Fibroblast of skin of left quadriceps (primary cell): ENCODE measurements at places on chromosomes 1 and 21.

DNA sequence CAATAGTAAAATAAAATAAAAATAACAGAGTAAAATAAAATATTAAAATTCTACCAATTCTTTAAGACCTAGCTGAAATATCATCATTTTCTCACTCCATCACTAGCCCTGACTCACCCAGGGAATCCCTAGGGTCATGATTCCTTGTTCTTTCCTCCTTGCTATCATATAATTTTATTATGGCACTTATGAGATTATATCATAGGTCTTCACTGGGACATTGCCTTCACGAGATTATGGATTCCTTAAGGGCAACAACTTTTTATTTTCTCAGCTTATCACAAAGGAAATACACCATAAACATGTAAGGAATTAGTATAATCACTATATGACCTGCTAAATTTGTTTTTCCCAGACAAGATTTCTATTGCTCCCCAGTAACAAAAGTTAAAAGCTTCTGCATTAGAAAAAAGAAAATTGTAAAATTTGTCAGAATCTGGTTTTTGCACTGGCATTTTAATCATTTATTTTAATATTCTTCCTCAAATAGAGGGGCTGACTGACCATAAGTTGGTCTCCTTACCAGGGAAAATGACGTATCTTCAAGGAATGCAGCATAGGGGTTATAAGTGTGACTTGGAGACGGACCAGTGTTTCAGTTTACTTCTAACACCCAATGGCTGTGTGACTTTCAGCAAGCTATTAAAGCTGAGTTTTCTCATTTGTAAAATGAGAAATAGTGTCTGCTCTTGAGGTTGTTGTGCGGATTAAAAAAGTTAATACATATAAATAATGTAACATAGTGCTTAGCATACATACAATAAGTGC is 8.8 kb upstream of the CLCA4 start:
- DNase-seq: no peak

- no peak for DNase-seq
Observed at GRCh38 chr1:3305156-3305555, 149.3 kb upstream of the ARHGEF16 start.

GRCh38 chr1:109773900-109774485 is 10.3 kb upstream of the EPS8L3 start:
- DNase-seq: no peak

DNA sequence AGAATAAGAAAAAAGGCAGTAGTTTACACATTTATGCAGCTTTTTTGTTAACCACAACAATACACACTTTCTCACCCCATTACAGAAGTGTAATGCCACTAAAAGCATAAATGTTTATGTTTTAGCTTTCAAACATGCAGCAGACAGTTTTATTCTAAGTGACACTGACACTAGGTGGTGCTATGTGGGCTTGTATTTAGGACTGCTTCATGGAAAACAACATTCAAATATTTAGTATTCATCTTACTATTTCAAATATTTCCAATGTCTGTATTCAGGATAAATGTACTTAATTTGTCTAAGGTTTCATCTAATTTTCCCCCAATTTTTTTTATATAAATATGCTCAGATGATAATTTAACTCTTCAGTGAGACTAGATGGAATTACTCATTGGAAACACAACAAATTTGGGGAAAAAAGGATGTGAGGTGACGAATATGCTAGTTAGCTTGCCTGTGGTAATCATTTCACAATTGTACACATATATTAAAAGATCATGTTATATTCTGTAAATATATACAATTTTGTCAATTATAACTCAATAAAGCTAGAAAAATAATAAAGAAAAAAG is 71.4 kb downstream of the USP1 start:
- peak; percentile 23 for DNase-seq

- DNase-seq: no peak
Observed at GRCh38 chr1:232932486-232933425, 17.7 kb upstream of the NTPCR start.

- DNase-seq: no peak
Observed at GRCh38 chr1:7450838-7451237, 320.3 kb upstream of the VAMP3 start.

DNA sequence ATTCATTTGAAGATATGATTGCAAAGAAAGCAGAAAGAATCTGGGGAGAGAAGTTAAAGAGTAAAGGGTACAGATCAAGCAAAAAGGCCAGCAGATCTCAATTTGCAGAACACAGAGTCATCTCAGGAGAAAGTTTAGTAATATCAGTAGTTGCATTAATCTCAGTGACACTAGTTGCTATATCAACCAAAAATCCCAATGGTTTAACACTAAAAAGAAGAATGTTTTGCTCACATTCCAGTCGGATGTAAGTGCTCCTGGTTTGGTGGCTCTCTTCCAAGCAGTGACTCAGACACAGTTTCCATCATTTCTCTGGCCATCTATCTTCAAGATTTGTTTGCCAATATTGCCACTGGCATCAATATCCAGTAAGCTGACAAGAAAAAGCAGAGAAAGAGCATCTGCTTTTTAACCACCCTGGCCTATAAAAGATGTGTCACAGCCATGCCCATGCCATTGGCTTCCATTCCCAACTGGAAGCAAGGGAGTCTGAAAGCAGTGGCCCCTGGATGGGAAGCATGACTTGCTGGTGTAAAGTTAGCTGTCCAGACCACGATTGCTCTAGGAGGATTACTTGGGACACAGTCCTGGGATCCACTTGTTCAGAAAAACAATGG is 45.5 kb upstream of the AIM2 start:
- peak; percentile 65 for DNase-seq

GRCh38 chr1:10865518-10866320 is 69.3 kb upstream of the CASZ1 start:
- DNase-seq: no peak

DNA sequence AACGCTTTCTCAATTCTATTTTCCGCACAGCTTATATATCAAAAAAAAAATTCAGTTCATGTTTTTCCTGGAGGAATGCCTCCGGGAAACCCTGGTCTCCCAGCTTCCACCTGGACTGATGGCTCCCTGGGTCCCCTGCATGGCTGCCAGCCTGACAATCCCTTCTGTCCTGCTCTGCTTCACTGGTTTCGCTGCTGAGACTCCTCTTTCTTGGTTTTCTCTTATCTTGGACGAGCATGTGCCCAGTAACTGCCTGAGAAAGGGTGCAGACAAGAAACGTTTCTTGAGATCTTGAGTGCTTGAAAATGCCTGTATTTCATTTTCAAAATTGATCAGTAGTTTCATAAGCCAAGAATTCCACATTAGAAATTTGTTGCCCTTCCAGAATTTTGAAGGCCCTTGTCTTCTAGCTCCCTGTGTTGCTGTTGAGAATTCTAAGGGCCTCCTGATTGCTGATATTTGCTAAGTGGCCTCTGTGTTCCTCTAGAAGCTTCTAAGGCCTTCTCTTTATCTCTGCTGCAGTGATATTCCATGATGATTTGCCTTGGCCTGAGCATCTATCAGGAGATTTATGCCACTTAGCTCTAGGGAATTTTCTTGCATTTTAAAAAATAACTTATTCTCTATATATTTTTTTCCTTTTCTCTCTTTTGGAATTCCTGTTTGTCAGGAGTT is 44.7 kb downstream of the ETS2 start:
- DNase-seq: no peak

- peak; percentile 65 for DNase-seq
Observed at GRCh38 chr1:6275826-6276782, 15.2 kb upstream of the GPR153 start.

- DNase-seq: no peak
Observed at GRCh38 chr1:183365676-183366075, 52.5 kb downstream of the NMNAT2 start.

DNA sequence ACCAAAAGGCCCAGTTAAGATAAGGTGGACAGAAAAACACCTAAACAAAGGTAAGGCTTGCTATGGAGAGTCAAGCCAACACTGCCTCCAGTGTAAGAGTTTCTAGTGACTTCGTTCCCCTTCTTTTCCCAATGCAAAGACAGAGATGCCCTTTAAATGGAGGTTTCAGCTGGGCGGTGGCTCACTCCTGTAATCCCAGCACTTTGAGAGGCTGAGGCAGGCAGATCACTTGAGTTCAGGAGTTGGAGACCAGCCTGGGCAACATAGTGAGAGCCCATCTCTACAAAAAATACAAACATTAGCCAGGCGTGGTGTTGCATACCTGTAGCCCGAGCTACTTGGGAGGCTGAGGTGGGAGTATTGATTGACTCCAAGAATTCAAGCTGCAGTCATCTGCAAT is 24.0 kb upstream of the COL6A1 start:
- DNase-seq: no peak

- DNase-seq: no peak
Observed at GRCh38 chr1:230208619-230209261, 141.7 kb downstream of the GALNT2 start.

DNA sequence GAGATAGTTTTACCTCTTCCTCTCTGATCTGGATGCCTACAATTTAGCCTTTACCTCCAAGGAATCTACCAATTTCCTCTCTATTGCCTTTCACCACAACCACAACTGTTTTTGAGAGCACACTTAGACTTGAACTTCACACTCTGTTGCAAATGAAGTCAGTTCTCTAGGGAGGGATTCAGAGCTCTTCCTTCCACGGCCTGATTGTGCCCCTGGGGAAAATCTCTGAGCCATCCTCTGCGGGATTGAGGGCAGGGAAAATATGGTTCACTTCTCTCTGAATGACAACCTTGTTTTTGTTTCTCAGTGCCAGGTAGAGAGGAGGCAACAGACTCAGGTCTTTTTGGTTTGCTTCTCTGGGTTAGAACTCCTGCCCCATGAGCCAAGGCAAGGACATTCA is 35.4 kb upstream of the BCL10 start:
- no peak for DNase-seq

- DNase-seq: no peak
Observed at GRCh38 chr1:227032396-227032795, 92.3 kb downstream of the COQ8A start.

- no peak for DNase-seq
Observed at GRCh38 chr1:216945538-216946080, 222.4 kb upstream of the ESRRG start.

GRCh38 chr1:113256348-113256729 is 134.0 kb upstream of the MAGI3 start:
- DNase-seq: no peak

DNA sequence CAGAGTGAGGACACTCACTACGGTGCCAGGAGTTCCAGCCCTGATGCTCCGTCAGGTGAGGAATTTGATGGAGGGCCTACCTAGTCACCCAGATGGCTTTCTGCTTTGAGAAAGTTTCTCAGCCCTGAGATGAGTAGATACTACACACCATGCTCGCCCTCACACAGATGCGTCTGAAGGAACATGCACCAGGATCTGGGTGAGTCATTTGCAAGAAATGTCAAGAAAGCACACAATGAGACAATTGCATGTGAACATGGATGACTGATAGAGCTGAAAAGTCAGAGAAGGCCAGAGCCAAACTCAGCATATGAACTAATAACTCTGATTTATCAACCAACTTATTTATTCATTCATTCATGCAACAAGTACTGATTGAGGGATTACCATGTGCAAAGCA is 483.9 kb downstream of the OMA1 start:
- no peak for DNase-seq

DNA sequence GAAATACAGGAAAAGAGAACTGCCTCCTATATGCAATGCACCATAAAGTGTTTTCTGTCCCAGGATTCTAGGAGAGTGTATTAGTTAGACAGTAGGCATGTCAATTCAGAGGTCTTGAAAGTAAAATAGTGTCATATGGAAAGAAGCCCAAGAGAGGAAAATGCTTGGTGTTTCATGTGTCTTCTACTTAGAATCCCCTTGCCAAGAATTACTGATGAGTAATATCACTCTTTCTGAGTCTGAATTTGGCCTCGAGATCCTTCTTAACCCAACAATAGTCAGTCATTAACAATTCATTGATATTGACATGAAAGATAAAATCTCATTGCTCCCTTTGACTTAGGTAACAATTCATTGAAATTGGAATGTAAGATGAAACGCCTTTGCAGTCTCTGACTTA is 972.2 kb downstream of the TTLL7 start:
- peak; percentile 7 for DNase-seq

GRCh38 chr1:61322769-61323168 is 240.4 kb downstream of the NFIA start:
- no peak for DNase-seq

GRCh38 chr1:231124746-231125145 is 37.1 kb upstream of the TRIM67 start:
- no peak for DNase-seq

- no peak for DNase-seq
Observed at GRCh38 chr1:199746666-199747384, 280.7 kb upstream of the NR5A2 start.

DNA sequence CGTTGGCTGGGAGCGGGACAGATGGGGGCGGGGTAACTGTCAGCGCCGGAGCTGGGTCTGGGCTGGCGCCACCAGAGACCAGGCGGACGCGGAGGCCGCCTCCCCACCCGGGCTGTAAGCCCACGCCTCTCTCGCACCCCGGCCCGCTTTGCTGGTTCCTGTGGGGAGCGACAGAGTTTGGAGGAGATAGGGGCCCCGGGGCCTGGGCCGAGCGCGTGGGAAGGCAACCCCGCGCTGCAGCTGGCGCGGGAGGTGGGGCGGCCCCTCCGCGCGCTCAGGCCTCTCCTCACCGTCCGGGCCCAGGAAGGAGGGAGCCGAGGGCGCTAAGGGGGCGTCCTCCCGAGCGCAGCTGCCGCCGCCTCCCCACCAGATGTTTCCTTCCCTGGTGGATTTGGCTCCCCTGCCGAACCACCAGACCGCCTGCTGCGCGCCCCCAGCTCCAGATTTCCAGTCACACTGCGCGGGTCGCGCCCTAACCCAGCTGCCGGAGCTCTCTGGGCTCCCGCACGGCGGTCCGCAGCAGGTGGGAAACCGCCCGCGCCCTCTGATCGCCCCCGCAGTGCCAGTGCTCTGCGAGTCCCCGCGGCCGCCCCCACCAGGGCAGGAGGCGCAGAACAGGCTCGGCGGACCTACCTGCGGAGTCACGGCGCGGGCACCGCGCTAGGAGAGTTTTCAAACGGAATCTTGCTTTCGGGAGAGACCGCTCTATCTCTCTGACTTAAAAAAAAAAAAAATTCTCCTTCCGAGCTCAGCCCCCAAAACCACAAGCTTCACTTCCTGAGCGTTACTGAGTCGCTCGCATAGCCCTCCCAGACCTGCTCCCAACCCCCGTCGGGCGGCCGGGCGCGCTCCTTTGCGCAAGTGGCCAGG is 1.1 kb downstream of the GFI1 start:
- no peak for DNase-seq

- DNase-seq: peak; percentile 14
Observed at GRCh38 chr21:43827015-43827611, 37.7 kb downstream of the RRP1 start.

DNA sequence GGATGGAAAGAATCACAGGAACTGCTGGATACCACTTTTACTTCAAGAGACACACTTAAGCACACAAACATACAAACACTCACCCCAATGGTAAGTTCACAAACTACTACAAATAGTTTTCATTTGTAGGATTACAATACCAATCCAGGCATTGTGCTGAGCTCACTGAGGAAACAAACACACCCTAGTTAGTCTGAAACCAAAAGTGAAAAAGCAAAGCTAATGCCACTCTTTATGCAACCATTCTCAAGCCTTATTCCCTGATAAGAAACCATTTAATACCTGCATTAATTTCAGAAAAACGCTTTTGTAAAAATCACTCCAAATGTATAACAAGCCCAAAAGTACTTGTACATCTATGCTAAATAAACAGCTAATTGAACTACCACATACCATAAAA is 38.3 kb downstream of the RNF115 start:
- DNase-seq: no peak

GRCh38 chr1:197970771-197971170 is 53.6 kb downstream of the LHX9 start:
- no peak for DNase-seq
